ENCODE measurements at places on chromosomes 11 and 22.

GRCh38 chr11:126456783-126457542, 101.5 kb downstream of the ST3GAL4 start:
- DNase-seq = no peak

- DNase-seq = no peak
Observed at GRCh38 chr11:118843565-118843964, 40.1 kb upstream of the CXCR5 start.

GRCh38 chr11:125941619-125942611, 3.9 kb upstream of the VSIG10L2 start:
- DNase-seq = peak; percentile 60

DNA sequence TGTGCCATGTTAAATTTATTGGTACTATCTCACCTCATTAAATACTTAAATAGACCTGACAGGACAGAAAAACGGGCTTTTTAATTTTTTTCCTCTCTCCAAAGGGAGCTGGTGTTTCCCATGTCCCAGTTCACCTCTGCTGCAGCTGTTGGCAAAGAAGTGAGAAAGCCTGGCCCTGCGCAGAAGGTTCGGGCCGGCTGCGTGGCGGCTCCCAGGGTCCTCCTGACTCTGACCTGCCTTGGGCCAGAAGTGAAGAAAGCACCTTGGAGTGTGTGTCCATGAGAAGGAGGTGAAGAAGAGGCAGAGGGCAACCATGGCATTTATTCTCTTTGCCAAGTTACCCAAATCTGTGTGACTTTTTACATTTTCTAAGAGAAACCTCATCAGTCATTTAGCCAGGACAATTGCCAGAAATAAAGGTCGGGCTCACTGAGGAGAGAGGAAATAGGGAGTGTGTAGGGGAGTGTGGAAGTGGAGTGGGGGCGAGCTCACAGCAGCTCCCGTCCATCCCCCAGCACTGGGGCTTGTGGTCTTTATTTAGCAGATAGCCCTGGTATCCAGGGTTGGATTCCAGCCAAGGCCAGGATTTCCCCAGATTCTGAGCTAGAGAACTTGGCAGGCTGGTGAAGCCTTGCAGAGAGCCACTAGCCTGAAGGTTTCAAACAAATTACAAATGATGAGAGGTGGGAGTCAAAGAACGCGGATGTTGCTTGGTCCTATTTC, 102.4 kb upstream of the CADM1 start:
- no peak for DNase-seq

- DNase-seq = no peak
Observed at GRCh38 chr11:74147199-74147929, 23.4 kb downstream of the C2CD3 start.

DNA sequence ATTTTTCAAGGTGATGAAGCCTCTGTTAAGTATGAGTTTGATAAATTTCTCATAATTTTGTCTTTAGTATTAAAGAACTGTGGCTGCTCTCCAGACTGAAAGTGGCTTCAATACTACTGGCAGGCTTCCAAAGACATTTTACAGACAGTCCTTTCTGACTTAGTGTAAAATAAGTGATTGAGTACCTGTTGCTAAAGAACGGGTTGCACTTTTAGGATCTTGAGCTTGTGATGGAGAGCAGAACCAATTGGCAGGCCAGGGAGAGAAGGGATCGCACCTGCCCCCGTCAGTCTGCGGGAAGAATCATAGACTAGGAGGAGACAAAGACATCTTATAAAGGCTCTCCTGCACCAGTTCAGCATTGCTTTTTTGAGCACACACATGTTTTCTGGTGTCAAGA, 4.4 kb downstream of the NCAM1 start:
- no peak for DNase-seq

DNA sequence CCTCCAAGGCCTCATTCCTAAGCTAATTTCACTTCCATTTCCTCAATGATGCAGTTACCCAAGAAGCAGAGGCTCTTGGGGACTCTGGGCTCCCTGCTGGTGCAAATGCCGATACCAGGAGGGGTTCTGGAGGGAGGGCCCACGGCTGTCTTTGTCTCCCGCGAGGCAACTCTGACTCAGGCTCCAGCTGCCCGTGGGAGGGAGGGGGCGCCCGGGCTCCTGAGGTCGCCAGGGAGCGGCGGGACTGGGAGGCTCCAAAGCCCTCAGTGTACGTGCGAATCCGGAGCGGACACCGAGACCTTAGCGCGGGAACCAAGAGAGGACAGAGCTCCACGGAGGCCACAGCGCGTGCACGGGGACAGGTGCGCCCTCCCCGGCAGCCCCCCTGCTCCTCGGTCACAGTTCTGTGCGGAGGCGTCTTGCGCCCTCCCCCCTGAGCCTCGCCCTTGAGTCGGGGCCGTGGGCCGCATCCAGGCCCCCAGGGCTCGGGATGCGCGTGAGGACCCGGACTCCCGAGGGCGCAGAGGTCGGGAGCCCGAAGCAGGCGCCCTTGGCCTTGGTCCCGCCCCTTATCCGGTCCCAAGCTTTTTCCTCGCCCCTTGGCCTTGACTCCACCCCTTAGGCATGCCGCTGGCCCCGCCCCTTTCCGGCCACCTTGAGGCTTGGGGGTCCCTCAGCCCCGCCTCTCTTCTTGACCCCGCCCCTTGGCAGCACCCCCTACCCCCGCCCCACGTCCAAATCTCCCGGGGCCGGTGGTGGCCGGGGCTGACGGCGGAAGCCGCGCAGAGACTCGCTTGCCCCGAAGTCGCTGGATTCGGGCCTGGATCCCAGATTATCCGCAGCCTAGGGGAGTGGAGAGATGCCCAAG, 4.7 kb upstream of the SHISA8 start:
- no peak for DNase-seq

DNA sequence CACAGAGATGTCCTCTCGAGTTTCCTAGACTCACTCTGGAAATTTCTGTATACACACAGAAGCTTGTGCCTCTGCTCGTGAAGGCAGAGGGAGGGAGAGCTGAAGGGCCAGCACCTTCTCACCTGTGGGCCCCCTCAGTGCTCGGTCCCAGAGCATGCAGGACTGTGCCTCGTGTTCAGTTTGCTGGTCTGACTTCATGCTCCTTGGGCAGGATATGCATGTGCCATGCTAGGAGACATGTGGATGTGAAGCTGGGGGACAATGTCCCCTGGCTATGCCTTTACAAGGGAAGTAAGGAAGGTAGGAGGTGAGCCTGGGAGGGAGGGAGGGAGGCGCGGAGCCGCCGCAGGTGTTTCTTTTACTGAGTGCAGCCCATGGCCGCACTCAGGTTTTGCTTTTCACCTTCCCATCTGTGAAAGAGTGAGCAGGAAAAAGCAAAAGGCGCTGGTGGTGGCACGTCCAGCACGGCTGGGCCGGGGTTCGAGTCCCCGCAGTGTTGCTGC, 22.6 kb downstream of the NEAT1 start:
- no peak for DNase-seq

DNA sequence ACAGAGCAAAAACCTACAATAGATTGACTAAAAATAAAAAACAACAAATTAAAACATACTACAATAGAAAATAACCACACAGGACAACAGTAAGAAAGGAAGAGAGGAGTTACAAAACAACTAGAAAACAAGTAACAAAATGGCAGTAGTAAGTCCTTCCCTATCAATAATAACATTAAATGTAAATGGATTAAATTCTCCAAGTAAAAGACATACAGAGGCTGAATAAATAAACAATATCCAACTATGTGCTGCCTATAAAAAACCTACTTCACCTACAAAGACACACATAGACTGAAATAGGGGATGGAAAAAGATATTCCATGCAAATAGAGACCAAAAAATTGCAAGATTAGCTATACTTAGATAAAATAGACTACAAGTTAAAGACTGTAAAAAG, 57.0 kb upstream of the RASSF10 start:
- no peak for DNase-seq

- peak; percentile 56 for DNase-seq
Observed at GRCh38 chr11:65982824-65983588, 19.0 kb downstream of the EIF1AD start.

- no peak for DNase-seq
Observed at GRCh38 chr11:83025267-83025704, 46.4 kb downstream of the RAB30 start.

Measured in sigmoid colon (tissue), 7 donors.